GM23338 (cell line): ENCODE measurements at places on chromosomes 2 and 18.
A peak's percentile ranks its signal among the peaks of the same experiment; 100 is the strongest.

DNA sequence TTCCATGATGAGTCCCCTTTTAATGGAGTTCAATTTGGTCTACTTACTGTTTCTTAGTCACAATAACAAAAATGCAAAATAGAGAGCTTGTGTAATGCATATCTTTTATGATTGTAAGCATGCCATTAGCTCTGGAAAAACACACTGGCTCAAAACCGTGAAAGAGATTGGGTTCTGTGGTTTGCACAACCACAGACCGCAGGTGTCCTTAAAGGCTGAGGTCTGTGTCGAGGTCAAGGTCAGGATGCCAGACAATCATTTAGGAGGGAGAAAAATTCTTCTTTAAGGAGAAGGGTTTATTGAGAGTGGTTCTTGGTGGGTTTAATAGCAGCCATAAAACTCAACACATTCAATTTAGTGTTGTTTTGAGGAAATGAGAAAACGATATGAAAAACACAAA, 487.2 kb downstream of the GALR1 start:
- no peaks in the 10 kb centered on the region for H3K36me3 ChIP-seq
- no peak overlapping the region for H3K4me3 ChIP-seq
- no peaks in the 10 kb centered on the region for H3K27me3 ChIP-seq
- H3K4me1 ChIP-seq = no peaks in the 10 kb centered on the region
- no peak overlapping the region for H3K27ac ChIP-seq

DNA sequence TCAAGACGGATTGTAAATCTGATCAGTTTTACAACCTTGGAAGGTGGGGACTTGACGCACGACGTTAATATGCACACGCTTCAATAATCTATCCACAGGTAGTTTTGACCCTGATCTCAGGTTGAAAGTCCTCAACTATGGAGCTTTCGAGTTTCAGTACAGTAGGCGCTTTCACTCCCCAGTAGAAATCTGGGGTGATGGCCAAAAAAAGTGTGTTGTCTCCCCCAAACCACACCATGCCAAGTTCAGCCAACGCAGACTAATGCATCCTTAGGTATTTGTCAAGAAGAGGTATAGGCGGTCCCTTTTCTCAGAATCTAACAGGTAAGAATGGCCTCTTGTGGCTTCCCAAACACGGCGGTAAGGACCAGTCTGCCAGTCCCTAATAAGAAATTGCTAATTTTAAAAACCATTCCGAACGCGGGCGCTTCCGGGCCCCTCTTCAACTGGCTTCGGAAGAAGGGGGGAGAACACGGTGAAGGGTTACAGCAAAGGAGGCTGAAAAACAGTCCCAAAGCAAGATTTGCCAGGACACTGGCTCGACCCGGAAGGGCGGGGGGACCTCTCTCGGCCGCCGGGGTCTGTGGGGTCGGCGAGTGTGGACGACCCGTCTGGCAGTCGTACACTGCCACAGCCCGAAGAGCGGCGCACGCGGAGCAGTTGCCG, 659 bp downstream of the FAM210A start:
- peak; percentile 36 for DNase-seq
- H3K4me3 ChIP-seq = peak overlapping the region; percentile 97
- H3K4me1 ChIP-seq = peaks cover 13% of the 10 kb centered on the region
- no peaks in the 10 kb centered on the region for H3K27me3 ChIP-seq
- no peak overlapping the region for H3K27ac ChIP-seq

DNA sequence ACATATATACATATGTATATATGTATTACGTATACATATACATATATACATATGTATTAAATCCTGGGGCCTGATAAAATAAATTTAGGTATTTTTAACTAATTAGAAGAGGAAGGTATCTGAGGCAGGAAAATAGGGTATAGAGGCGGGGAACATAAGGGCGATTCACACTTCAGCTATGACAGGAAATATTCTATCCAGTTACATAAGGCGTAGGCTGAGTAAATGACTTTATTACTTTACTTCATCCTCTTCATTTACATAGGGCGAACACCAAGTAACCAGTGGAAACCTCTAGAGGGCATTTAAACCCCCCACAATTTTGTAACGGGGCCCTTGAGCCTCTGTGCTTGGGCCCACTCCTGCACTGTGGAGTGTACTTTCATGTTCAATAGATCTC, 167.5 kb downstream of the SOCS6 start:
- no peaks in the 10 kb centered on the region for H3K36me3 ChIP-seq
- no peak overlapping the region for H3K27ac ChIP-seq
- no peak overlapping the region for H3K4me3 ChIP-seq

- H3K4me1 ChIP-seq = peaks cover 9% of the 10 kb centered on the region
- H3K27me3 ChIP-seq = no peaks in the 10 kb centered on the region
- DNase-seq = no peak
- peak overlapping the region; percentile 89 for H3K4me3 ChIP-seq
- peak overlapping the region; percentile 99 for H3K27ac ChIP-seq
Measured at GRCh38 chr2:206086716-206087350, 859 bp upstream of the INO80D start.

GRCh38 chr18:69747388-69747787, 200.3 kb downstream of the CD226 start:
- H3K27ac ChIP-seq = no peak overlapping the region
- no peak overlapping the region for H3K4me3 ChIP-seq
- H3K27me3 ChIP-seq = no peaks in the 10 kb centered on the region
- no peak for DNase-seq
- H3K4me1 ChIP-seq = peaks cover 11% of the 10 kb centered on the region

DNA sequence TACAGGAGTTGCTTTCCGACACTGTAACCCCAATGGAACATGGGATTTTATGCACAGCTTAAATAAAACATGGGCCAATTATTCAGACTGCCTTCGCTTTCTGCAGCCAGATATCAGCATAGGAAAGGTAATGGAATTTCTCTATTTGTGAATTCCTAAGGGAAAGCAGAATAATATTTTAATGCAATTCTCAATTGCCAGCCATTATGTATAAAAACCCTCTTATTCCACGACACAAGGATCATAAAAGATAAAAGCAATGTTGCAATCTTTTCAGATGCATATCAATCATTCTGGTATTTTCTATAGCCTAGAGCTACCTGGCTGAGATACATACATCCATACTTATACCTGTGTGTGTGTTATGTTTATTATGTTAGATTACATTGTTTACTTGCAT, 31.2 kb downstream of the PTH2R start:
- no peak overlapping the region for H3K4me3 ChIP-seq
- H3K27ac ChIP-seq = no peak overlapping the region
- no peaks in the 10 kb centered on the region for H3K36me3 ChIP-seq
- no peaks in the 10 kb centered on the region for H3K27me3 ChIP-seq
- H3K4me1 ChIP-seq = no peaks in the 10 kb centered on the region
- DNase-seq = no peak

DNA sequence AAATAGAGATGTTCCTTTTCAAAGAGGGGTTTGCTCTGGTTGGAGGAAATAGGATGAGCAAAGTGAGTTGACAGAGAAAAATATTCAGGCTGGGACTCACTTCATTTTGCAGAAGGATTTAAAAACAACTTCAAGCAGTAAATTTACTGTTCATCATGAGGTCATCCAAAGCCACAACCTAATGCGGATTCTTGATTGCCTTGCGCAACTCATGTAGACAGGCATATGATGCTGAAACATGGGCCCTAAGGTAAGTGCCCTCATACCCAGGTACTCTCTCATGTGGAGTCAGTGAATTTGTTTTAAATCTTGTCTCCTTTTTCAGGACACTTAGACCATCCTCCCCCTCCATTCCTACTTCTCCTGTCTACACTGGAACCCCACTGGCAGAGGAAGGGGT, 51.9 kb upstream of the LYPD1 start:
- no peaks in the 10 kb centered on the region for H3K4me1 ChIP-seq
- no peak overlapping the region for H3K27ac ChIP-seq
- no peaks in the 10 kb centered on the region for H3K36me3 ChIP-seq
- no peak overlapping the region for H3K4me3 ChIP-seq
- no peaks in the 10 kb centered on the region for H3K27me3 ChIP-seq

GRCh38 chr2:240586919-240587800, 626 bp downstream of the CAPN10 start:
- H3K4me1 ChIP-seq = peaks cover 20% of the 10 kb centered on the region
- peak; percentile 77 for DNase-seq
- no peaks in the 10 kb centered on the region for H3K27me3 ChIP-seq
- H3K4me3 ChIP-seq = peak overlapping the region; percentile 94
- no peaks in the 10 kb centered on the region for H3K36me3 ChIP-seq
- no peak overlapping the region for H3K27ac ChIP-seq

DNA sequence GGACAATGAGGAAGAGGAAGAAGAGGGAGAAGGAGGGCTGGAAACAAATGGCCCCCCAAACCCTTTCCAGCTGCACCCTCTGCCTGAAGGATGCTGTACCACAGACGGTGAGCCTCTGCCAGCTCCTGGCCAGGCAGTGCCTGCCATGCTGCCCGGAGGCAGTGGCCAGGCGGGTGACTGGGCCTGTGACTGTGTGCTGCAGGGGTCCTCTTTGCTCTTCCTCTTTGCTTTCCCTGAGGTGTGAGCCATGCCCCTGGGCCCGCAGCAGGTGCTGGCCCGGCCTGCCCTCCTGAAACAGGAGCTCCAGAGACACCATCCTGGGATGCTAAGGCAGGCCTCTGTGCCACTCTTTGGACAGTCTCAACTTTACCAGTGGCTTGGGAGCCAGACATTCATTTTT, 28.6 kb downstream of the GREB1 start:
- H3K36me3 ChIP-seq = no peaks in the 10 kb centered on the region
- no peak for DNase-seq
- H3K4me1 ChIP-seq = peaks cover 14% of the 10 kb centered on the region; the same call in 1 of the 2 replicates
- H3K27me3 ChIP-seq = no peaks in the 10 kb centered on the region
- H3K4me3 ChIP-seq = no peak overlapping the region
- no peak overlapping the region for H3K27ac ChIP-seq

GRCh38 chr18:61335684-61336555, 2.7 kb downstream of the CDH20 start:
- H3K4me3 ChIP-seq = no peak overlapping the region
- no peak for DNase-seq

DNA sequence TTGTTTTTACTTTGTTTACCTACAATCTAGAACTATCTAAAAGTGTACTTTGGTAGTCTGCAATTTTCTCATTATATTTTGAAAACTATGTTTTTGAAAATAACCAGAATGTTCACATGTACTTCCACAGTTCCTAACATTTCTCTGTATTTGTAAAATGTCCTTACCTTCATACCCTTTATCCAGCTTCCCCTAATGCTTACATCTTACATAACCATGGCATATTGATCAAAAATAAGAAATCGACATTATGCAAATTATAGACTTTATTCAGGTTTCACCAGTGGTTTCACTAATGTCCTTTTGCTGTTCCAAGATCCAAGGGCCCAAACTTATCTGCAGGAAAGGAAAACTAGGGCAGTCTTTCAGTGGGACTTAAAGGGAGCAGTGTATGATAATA, 114.1 kb downstream of the PLEKHM3 start:
- no peaks in the 10 kb centered on the region for H3K27me3 ChIP-seq
- no peak for DNase-seq
- H3K4me3 ChIP-seq = no peak overlapping the region
- H3K36me3 ChIP-seq = no peaks in the 10 kb centered on the region
- peaks cover 12% of the 10 kb centered on the region; the same call in 1 of the 2 replicates for H3K4me1 ChIP-seq

GRCh38 chr2:104577143-104577542, 276.8 kb upstream of the POU3F3 start:
- no peak overlapping the region for H3K27ac ChIP-seq
- peaks cover 6% of the 10 kb centered on the region; the same call in 1 of the 2 replicates for H3K4me1 ChIP-seq
- no peak overlapping the region for H3K4me3 ChIP-seq
- no peaks in the 10 kb centered on the region for H3K27me3 ChIP-seq

DNA sequence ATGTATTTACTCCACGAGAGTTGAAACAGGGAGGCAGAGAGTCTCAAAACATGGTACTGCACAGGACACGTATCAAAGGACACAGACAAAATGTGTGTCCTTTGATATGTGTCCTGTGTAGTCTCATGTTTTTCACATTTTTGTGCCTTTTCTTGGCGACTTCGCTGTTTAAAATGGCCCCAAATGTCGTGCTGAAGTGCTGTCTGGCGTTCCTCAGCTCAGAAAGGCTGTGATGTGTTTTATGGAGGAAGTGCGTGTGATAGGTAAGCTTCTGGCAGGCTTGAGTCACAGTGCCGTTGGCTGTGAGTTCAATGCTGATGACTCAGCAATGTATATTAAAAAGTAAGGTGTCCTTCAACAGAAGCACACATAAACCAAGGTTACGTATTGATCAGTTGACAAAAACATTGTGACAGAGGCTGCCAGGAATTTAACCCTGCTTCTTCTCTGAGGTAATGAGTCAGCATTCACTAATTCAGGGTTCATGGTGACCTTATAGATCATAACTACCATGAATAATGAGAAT, 78.2 kb downstream of the DYSF start:
- no peaks in the 10 kb centered on the region for H3K27me3 ChIP-seq
- H3K4me3 ChIP-seq = no peak overlapping the region
- H3K27ac ChIP-seq = no peak overlapping the region
- H3K4me1 ChIP-seq = peaks cover 16% of the 10 kb centered on the region
- DNase-seq = no peak

- H3K27ac ChIP-seq = peak overlapping the region; percentile 20; the same call in 1 of the 2 replicates
- H3K27me3 ChIP-seq = no peaks in the 10 kb centered on the region
- peaks cover 21% of the 10 kb centered on the region; the same call in 1 of the 2 replicates for H3K36me3 ChIP-seq
- no peak overlapping the region for H3K4me3 ChIP-seq
Measured at GRCh38 chr2:200329798-200330197, 23.3 kb downstream of the SPATS2L start.

GRCh38 chr2:239910851-239911640, 114.1 kb downstream of the NDUFA10 start:
- no peak overlapping the region for H3K4me3 ChIP-seq
- H3K27me3 ChIP-seq = no peaks in the 10 kb centered on the region
- DNase-seq = no peak
- H3K36me3 ChIP-seq = no peaks in the 10 kb centered on the region

- no peak overlapping the region for H3K27ac ChIP-seq
- peaks cover 18% of the 10 kb centered on the region; the same call in 1 of the 2 replicates for H3K36me3 ChIP-seq
- no peaks in the 10 kb centered on the region for H3K4me1 ChIP-seq
- no peak overlapping the region for H3K4me3 ChIP-seq
- no peaks in the 10 kb centered on the region for H3K27me3 ChIP-seq
Measured at GRCh38 chr18:76894566-76895346, 72.4 kb downstream of the ZNF236 start.

DNA sequence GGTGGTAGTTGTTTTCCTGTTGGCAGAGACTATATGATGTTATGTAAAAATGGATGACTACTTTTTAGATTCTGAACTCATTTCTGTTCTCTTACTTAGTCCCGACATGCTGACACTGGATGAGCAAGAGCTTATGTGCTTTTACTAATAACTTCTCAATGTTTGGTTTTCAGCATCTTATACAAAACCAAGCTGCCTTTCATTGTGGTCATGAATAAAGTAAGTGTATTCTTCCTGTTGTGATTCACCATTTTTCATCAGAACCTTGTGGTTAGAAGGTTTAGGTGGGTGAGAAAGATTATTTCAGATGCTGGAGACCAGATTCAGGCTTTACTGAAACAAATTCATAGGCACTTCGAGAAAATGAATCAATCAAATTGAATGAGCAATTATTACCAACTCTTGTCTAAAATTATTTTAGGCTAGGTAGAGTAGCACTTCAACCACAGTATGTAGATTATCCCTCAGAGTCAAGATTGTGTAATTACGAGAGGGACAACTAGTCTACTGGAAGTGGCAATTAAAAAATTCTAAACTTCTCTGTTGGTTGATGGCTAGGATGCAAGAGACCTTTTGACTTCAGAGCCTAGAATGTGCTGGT, 9.3 kb downstream of the GPN1 start:
- H3K27me3 ChIP-seq = no peaks in the 10 kb centered on the region
- H3K36me3 ChIP-seq = peaks cover 26% of the 10 kb centered on the region
- no peak overlapping the region for H3K27ac ChIP-seq
- DNase-seq = no peak

- peak overlapping the region; percentile 28; the same call in 1 of the 2 replicates for H3K4me3 ChIP-seq
- peak overlapping the region; percentile 63 for H3K27ac ChIP-seq
- H3K36me3 ChIP-seq = no peaks in the 10 kb centered on the region
- H3K27me3 ChIP-seq = no peaks in the 10 kb centered on the region; the same call in 1 of the 2 replicates
- H3K4me1 ChIP-seq = peaks cover 10% of the 10 kb centered on the region; the same call in 1 of the 2 replicates
Measured at GRCh38 chr18:12278741-12279682, 24.9 kb downstream of the CIDEA start.
